ENCODE measurements at places on chromosomes 4 and X.

GRCh38 chr4:105473324-105474098, at the start of gene PPA2:
Gene PPA2, minus strand, starts transcription at chr4:105474062. Its CDS starts 12 bp downstream, at chr4:105474050.
- DNase-seq: peak; percentile 80

- no peak for DNase-seq
Observed at GRCh38 chr4:47835494-47835893, 2.4 kb downstream of the CORIN start.

DNA sequence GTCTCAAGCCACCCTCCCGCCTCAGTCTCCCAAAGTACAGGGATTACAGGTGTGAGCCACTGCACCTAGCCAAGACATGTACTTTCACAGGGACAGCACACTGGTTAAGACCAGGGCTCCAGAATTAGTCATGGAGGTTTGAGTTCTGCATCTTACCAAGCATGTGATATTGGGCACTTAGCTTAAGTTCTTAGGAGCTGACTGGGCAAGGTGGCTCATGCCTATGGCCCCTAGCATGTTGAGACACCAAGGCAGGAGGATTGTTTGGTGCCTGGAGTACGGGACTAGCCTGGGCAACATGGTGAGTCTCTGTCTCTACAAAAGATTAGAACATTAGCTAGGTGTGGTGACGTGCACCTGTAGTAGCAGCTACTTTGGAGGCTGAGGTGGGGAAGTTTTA, 2.6 kb upstream of the TMEM192 start:
- no peak for DNase-seq

- no peak for DNase-seq
Observed at GRCh38 chrX:79290596-79290995, 76.5 kb downstream of the ITM2A start.

DNA sequence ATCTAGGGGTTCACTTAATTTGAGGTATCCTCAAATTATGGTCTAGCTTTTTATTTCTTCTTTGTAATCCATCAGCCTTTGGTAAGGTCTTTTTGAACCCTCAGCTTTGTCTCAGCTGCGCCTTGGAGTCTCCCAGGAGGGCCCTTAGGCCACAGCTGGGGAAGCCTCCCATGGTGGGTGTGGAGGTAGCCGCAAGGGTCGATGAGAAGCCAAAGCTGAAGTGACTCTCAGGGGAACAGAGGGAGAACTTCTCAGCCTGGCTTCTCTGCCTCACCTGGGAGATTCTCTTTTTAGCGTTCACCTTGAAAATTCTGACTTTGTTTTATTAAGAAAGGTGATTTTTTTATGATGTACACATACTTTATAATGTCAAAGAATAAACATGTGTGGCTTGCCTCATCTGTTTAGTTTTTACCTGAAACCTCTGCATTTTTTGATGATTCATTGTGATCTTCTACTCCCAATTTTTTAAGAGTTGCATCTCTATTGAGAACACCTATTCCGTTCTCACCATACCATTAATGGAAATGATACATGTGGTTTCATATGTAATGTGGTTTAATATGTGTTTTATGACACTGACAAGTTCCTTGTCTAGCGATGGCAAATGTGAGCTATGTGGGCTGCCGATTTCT, 25.6 kb upstream of the SLC25A4 start:
- no peak for DNase-seq

DNA sequence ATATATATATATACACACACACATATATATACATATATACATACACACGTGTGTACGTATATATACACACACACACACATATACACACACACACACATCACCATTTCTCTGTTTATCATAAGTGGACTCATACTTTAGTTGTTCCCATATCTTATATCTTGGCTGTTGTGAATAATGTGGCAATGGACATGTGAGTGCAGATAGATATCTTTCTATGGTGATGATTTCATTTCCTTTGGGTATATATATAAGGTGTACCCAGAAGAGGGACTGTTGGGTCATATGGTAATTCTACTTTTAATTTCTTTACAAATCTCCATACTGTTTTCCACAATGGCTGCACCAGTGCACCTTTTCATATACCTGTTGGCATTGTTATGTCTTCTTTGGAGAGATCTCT, 105.9 kb downstream of the LARP1B start:
- DNase-seq: no peak

DNA sequence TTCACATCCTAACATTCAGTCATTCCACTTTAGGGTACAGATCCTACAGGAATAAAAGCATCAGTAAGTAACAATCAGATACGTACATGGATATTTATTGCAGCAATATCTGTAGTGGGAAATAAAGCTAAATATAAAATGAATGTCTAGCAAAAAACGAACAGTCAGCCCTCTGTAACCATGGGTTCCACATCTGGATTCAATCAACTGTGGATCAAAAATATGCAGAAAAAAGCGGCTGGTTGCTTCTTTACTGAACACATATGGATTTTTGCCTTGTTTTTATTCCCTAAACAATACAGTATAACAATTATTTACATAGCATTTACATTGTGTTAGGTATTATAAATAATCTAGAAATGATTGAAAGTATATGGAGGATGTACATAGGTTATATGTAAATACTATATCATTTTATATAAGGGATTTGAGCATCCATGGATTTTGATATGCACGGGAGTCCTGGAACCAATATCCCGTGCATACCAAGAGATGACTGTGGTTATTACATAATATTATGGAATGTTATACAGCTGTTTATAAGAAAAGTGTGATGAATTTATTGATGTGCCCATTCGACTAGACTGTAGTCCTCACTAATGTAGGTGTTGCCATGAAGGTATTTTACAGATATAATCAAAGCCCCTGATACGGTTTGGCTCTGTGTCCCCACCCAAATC, 132.8 kb downstream of the ARHGEF9 start:
- DNase-seq: no peak

Data from large intestine (tissue), 12 donors.